ENCODE measurements at places on chromosomes 1 and 21. TPM values are rescaled to one million over a fixed set of nuclear protein-coding genes. Genes with fewer than 3 reads are reported as not detected.
A peak's percentile ranks its signal among the peaks of the same experiment; 100 is the strongest.

GRCh38 chr21:33608559-33608958 is 20.1 kb upstream of the DONSON start:
- H3K4me1 ChIP-seq = no peaks in the 10 kb centered on the region
- no peak for DNase-seq
- H3K27me3 ChIP-seq = no peaks in the 10 kb centered on the region
- no peaks in the 10 kb centered on the region for H3K36me3 ChIP-seq

- H3K36me3 ChIP-seq = no peaks in the 10 kb centered on the region
- DNase-seq = no peak
Measured at GRCh38 chr1:32486463-32487113, 21.7 kb downstream of the ZBTB8B start.

Gene ITLN1
- total RNA-seq = not detected

Gene DYNLT4
- 3.3 TPM for total RNA-seq

Gene SPRR2F
- total RNA-seq = not detected

DNA sequence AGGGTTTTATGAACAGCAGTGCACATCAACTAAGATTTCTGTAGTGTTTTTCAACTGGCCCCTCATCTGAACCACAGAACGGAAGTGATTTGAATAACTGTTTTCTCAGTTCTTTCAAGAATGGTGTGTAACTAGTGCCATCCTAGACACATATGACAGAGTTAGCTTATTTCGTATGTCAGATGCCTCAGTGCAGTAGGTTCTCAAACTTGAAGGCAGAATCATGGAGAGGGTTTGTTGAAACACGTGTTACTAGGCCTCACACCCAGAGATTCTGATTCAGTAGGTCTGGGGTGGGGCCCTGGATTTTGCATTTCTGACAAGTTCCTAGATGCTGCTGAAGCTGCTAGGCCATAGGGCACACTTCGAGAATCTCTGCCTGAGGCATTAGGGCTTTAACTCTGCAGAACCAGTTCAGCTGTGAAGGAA is 49.0 kb downstream of the SCCPDH start:
- DNase-seq = no peak
- no peaks in the 10 kb centered on the region for H3K4me1 ChIP-seq
- peaks cover 93% of the 10 kb centered on the region for H3K36me3 ChIP-seq
- H3K27me3 ChIP-seq = no peaks in the 10 kb centered on the region

GRCh38 chr1:208204779-208205178 is 39.4 kb downstream of the PLXNA2 start:
- peak overlapping the region; percentile 55 for H3K27ac ChIP-seq
- no peak overlapping the region for H3K4me3 ChIP-seq
- no peaks in the 10 kb centered on the region for H3K27me3 ChIP-seq
- DNase-seq = no peak

DNA sequence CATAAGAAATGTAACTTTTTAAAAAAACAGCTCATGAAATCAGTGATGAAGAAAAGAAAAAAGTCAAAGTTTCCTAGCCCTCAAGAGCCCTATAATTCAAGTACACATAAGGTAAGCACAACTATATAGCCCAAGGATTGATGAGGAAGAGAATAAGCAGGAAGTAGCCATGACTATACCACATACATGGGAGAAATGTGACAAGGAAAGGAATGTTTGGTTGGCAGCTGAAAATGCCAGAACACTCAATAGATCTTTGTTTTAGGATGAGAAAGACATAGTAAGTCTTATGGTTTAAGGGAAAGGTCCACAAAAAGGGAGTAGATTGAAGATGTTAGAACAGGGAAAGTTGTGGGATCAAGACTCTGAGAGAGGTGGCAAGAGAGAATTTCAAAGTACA is 5.7 kb downstream of the DOCK7 start:
- H3K27me3 ChIP-seq = no peaks in the 10 kb centered on the region
- H3K36me3 ChIP-seq = no peaks in the 10 kb centered on the region
- no peak overlapping the region for H3K4me3 ChIP-seq
- H3K27ac ChIP-seq = no peak overlapping the region
- no peak for DNase-seq

DNA sequence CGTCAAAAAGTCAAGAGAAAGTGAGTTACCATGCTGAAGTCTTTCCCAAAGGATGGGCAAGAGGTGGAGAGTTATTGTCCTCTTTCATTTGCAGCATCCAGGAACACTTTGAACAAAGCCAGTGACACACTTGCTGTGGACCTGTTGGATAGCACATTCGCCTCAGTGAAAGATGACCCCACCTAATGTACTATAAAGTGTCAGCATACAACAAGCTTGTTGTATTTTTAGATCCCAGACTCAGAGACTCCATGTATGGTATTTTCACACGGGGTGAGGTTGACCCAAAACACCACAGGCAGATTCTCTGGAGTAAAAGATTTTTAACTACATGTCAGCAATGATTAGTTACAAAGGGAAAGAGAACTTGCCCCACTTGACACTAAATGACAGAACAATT is 273.8 kb downstream of the PTBP2 start:
- no peak overlapping the region for H3K27ac ChIP-seq
- H3K4me1 ChIP-seq = no peaks in the 10 kb centered on the region
- no peak overlapping the region for H3K4me3 ChIP-seq
- no peak for DNase-seq
- H3K27me3 ChIP-seq = no peaks in the 10 kb centered on the region

Gene OR2M3
- total RNA-seq = not detected

GRCh38 chr1:202227997-202228401 is 34.4 kb downstream of the LGR6 start:
- no peak overlapping the region for H3K4me3 ChIP-seq
- H3K27me3 ChIP-seq = no peaks in the 10 kb centered on the region
- H3K36me3 ChIP-seq = no peaks in the 10 kb centered on the region
- no peak overlapping the region for H3K27ac ChIP-seq

DNA sequence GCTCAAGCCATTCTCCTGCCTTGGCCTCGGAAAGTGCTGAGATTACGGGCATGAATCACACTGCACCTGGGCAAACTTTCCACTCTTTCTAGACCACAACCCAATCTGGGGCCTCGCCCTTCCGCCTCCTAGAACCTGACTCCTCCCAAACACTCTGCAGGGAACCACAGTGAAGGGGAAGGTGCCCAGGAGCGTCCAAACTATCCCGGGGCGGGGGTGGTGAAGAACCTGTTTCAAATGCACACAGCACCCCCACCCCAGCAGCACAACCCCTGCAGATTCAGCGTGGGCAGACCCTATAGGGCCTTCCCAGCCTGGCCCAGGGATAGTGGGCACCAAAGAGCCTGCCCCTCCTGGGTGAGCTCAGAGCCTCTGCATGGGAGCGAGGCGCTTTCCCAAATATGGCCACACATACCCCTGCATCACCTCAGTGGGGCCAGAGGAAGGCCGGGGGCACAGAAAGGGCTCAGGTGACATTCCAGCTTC is 86.9 kb downstream of the STUM start:
- no peak overlapping the region for H3K4me3 ChIP-seq
- peaks cover 47% of the 10 kb centered on the region for H3K4me1 ChIP-seq
- H3K36me3 ChIP-seq = peaks cover 3% of the 10 kb centered on the region
- peak overlapping the region; percentile 85 for H3K27ac ChIP-seq
- no peak for DNase-seq

DNA sequence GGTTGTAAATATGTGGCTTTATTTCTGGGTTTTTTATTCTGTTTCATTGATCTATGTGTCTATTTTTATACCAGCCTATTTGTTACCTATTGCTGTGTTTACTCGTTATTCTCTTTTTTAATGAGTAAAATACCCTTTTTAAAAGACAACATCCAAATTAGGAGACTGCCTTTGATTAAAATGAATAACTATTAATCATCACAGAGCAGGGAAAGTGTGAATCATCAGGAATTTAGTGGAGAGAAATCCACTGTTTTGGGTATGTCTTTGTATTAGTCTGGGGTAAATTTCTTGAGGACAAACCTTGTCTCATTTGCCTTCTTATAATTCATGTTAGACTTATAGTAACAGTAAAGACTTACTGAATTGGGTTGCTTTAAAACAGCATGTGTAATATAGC is 12.1 kb downstream of the DISC1 start:
- no peak overlapping the region for H3K27ac ChIP-seq
- peaks cover 9% of the 10 kb centered on the region for H3K4me1 ChIP-seq
- no peak overlapping the region for H3K4me3 ChIP-seq
- H3K27me3 ChIP-seq = no peaks in the 10 kb centered on the region
- H3K36me3 ChIP-seq = no peaks in the 10 kb centered on the region
- DNase-seq = no peak

Gene E2F2
- total RNA-seq = 0.20 TPM

DNA sequence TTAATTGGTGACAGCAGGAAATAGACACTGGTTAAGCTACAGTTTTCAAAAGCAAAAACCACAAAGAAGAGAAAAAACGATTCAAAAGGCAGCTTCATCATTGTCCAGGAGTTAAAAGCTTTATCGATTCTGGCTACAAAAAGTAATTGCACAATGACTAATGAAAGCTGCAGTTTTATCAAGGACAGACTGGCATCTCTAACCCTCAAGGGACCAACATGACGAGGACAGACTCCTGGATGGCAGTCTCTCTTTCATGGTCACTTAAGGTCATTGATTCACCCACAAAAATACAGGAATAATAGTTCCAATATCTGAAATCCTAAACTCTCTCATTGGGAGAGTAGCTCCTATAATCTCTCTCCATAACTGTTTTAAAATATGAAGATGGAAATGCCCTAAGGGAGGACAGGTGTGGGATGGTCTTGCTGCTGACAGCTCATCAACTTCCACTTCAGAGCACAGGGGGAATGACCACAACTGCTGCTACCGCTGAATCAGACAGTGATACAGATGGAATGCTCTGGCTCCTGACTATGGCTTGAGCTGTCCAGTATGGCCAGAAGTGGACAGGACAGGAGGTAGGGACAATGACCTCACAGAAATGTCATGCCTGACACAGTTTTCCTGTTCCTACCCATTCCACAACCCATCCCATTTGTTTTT is 17.4 kb upstream of the CPLANE2 start:
- peaks cover 51% of the 10 kb centered on the region for H3K36me3 ChIP-seq
- no peak overlapping the region for H3K27ac ChIP-seq
- peaks cover 82% of the 10 kb centered on the region for H3K4me1 ChIP-seq
- H3K27me3 ChIP-seq = no peaks in the 10 kb centered on the region

- no peak for DNase-seq
- H3K27me3 ChIP-seq = no peaks in the 10 kb centered on the region
- no peak overlapping the region for H3K4me3 ChIP-seq
Measured at GRCh38 chr1:106554294-106554693, 502.2 kb upstream of the PRMT6 start.

- peaks cover 11% of the 10 kb centered on the region for H3K4me1 ChIP-seq
- no peaks in the 10 kb centered on the region for H3K36me3 ChIP-seq
- no peak for DNase-seq
Measured at GRCh38 chr21:46666941-46667740, 31.7 kb downstream of the PRMT2 start.

Gene AKR7A3
- 3.3 TPM for total RNA-seq

Gene ADGRB2
- 5.9 TPM for total RNA-seq

Gene OLIG2
- 0.21 TPM for total RNA-seq

Gene FCRL2
- total RNA-seq = not detected

DNA sequence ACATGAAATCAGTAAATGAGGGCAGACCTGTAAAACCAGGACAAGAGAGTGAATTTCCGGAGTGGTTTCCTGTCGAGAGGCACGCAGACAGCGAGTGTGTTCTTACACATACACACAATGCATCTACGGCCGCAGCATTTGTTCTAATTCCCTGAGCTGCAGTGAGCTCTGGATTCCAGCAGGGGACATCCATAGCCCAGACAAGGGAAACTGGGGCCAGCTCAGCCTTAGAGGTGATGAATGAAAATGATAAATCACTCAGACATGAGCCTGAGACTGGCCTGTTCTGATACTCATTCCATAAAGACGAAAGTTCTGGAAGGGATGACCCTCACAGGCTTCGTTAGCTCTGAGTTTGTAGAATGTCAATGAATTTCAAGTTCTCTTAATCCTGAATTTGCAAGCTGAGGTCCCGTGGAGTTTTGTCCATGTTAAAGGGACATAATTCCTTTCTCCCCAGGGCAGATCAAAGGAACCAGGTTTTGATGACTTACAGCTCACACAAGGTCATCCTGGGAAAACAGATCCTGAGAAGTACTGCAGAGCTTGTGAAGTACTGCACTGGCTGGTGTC is 207.9 kb upstream of the C1orf87 start:
- no peak overlapping the region for H3K4me3 ChIP-seq
- H3K4me1 ChIP-seq = no peaks in the 10 kb centered on the region
- no peak overlapping the region for H3K27ac ChIP-seq
- no peaks in the 10 kb centered on the region for H3K27me3 ChIP-seq
- no peaks in the 10 kb centered on the region for H3K36me3 ChIP-seq
- DNase-seq = peak; percentile 70

- DNase-seq = no peak
- H3K36me3 ChIP-seq = peaks cover 69% of the 10 kb centered on the region
- no peaks in the 10 kb centered on the region for H3K27me3 ChIP-seq
- no peaks in the 10 kb centered on the region for H3K4me1 ChIP-seq
- H3K4me3 ChIP-seq = no peak overlapping the region
Measured at GRCh38 chr1:159838715-159839114, 12.0 kb downstream of the SLAMF8 start.

DNA sequence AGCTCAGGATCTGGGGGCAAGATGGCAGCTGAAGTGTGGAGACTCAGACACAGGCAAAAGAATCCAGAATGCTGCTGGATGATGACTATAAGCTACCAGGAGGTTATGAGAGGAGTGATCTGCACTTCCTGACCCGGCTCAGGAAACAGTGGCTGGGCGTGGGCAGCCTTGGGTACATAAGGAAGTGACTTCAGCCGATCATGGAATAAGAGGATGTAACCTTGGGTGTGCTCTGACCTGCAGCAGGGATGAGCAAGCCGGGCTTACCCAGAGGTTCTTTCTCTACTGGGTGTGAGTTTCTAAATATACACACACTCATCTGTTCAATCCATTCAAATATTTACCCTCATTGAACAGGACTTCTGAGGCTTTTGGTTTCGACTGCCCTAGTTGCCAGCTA is 62.7 kb downstream of the CD34 start:
- DNase-seq = peak; percentile 60
- peaks cover 86% of the 10 kb centered on the region for H3K4me1 ChIP-seq
- H3K27ac ChIP-seq = no peak overlapping the region
- H3K27me3 ChIP-seq = no peaks in the 10 kb centered on the region
- H3K36me3 ChIP-seq = no peaks in the 10 kb centered on the region

GRCh38 chr1:229636042-229636441 is 10.0 kb downstream of the URB2 start:
- DNase-seq = no peak
- peaks cover 61% of the 10 kb centered on the region for H3K36me3 ChIP-seq
- H3K27me3 ChIP-seq = no peaks in the 10 kb centered on the region
- no peaks in the 10 kb centered on the region for H3K4me1 ChIP-seq
